HFFc6 (cell line): ENCODE measurements at places on chromosomes 2 and 18.

DNA sequence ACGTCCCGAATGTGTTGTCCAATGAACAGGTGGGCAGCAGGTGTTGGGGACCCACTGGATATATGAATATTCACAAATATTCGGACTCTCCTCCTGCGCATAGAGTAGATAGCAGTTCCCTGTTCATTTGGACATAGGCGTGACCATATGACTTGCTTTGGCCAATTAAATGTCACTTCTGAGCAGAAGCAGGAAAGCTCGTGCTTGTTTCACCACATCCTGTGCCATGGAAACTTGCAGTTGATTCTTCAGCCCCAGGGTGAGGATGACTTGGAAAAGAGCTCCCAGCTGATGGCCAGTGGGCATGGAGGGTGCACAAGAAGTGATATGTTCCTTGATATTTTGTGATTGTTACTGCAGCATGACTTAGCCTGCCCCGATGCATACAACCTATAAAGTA is 52.6 kb downstream of the PTPRM start:
- DNase-seq, result peak; percentile 50

DNA sequence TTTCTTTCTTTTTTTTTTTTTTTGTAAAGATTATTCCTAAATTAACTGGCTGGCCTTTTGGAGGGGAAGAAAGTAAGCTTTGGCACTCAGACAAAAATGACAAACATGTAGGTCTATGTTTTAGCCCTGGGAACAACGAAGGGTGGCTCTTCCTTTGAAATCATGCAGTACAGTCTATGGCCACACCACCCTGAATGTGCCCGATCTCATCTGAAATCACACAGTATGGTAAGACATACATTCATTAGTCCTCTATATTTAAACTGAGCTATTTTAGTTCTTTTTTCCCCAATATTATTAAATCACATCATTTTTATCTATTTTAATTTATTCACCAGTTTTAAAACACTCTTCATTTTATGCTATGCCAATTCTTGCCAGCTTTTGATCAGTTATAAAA is 48.2 kb downstream of the PLA2R1 start:
- DNase-seq, result no peak

- DNase-seq, result no peak
These were observed 33.7 kb downstream of the ATP9B start for GRCh38 chr18:79102886-79103285.

DNA sequence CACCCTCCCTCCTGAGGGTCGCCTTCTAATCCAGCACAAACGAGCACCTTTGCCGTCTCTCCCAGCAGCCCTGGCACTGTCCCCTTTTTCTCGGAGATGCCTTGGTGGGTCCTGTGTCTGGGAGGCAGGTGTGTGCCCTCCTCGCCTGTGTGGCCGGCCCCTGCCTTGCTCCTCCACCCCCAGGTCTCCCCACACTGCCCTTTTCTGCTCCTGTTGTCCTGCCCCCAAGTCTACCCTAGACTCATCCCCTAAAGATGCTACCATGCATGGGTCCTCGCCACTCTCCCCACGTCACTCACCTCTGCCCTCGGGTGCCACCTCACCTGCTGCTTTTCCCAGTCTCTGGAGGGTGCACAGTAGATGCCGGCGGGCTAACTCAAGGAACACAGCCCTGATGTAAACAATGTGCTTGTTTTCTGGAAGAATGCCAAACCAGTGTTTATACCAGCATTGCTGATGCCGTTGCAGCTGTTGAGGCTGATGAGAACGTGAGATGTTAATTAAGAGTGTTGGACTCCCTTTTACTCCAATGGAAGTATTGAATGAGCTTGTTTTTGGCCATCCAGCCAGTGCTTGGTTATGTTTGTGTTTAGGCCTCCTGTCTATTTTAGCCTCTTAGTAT is 223.1 kb downstream of the AGAP1 start:
- DNase-seq, result no peak

- peak; percentile 5 for DNase-seq
These were observed 15.9 kb upstream of the CD28 start for GRCh38 chr2:203690441-203691047.

DNA sequence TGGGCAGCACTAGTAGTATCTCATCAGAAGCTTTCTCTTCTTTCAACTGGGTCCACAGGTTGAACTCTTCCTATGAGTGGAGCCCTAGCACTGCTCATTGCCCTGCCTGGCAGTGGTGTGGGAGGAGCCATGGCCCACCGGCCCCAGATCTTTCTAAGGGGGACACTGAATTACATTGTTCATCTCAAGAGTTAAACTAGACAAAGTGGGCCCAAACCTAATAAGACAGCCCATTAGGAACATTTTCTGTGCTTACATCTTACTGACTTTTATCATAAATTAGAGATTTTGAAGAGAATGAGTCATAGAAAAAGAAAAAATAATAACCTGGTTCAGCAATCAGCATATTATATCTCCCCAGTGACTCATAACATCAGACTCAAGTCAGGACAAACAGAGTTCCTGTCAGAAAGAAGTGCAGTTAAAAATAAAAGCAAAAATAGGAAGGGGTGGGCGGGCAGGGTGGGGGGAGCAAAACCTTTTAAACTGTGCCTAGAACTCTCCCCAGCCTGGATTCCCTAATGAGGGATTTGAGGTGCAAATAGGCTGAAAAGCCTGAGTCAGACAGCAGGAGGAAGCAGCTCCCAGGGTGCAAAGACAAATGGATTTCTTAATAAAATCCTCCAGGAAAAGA is 161.6 kb upstream of the TRIB2 start:
- DNase-seq, result peak; percentile 66

- peak; percentile 49 for DNase-seq
These were observed 4.0 kb upstream of the RMC1 start for GRCh38 chr18:23499291-23499781.

DNA sequence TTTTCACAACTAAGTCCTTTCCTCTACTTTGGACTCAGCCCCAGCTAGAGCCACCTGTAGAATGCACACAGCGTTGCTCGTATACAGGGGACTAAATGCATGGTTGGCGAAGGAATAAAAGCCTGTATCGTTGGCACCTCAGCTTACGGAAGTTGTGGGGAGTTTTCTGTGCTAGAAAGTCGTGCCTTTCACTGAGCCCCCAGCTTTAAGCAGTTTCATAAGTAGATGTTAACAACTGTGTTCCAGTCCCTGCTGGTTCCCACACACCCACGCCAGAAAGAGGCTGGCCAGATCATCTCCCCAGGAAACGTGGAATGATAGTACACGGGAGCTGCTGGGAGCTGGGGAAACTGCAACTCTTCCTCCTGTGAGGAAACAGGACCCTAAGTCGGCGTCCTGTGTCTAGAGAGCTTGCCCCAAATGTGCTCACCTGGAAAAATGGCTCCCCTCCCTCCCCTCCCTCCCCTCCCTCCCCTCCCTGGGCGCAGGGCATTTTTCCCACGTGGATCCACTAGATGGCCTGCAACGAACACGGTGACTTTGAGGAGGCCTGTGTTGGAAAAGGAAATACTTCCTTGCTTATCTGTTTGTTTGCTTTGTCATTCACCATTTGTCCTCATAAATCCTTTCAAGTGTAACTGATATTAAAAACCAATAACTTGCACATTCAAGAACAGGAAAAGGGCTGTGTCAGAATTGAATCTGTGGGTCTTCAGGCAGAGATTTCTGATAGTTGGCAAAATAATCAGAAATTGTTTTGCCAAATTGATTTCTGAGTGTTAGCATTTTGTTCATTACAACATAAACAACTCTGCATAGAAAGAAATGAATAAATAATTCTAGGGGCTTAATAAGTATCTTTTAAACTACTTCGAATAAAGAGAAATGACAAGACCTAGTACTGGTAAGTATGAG is 43.9 kb upstream of the RFX8 start:
- DNase-seq, result peak; percentile 52

- peak; percentile 24 for DNase-seq
These were observed 220.8 kb downstream of the ALK start for GRCh38 chr2:29700560-29700959.

DNA sequence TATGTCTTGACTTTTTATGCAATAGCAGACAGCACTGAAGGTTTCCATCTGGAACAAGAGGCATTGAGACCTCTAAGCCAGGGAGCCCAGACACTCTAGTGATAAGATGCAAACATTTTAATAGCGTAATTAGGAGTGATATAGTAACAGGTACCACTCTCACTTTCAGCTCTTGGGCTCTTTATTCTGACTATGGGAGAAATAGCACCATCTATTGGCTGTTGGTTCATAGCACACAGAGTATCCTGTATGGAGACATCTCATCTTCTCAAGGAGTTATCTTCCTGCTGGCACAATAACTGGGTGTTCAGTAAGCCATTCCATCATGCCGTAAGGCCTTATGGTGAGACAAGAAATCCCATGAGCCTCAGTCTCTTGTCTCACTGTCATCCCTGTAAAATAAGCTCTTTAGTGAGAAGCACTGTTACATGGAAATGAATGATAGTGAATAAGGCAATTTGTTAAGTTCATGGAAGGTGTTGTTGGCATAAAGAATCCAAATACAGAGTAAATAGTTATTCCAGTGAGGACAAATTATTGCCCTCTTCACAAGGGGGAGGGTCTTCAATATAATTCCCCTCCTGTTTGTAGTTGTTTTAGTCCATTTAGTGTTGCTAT is 48.3 kb downstream of the THUMPD2 start:
- peak; percentile 40 for DNase-seq

DNA sequence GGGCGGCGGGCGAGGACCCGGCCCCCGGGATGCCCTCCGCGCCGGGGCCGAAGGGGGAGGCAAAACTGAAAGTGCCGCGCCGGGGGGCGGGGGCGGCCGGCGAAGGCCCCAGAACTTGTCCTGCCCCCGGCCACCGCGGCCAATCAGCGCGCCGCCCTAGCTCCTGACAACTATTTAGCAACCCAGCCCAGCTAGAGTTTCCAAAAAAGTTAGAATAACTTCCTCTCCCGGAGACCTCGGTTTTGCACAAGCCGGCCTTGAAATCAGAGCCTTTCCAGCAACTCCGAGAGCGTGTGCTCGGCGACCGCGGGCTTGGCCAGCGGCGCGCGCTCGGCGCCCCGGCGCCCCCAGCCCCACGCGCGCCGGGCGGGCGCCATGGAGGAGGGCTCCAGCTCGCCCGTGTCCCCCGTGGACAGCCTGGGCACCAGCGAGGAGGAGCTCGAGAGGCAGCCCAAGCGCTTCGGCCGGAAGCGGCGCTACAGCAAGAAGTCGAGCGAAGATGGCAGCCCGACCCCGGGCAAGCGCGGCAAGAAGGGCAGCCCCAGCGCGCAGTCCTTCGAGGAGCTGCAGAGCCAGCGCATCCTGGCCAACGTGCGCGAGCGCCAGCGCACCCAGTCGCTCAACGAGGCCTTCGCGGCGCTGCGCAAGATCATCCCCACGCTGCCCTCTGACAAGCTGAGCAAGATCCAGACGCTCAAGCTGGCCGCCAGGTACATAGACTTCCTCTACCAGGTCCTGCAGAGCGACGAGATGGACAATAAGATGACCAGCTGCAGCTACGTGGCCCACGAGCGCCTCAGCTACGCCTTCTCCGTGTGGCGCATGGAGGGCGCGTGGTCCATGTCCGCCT is at the start of gene TWIST2:
TWIST2 (plus strand) TSS at position 245 of the 850 bp plus-strand sequence; CDS start at position 376, 131 bp downstream.
- peak; percentile 97 for DNase-seq

DNA sequence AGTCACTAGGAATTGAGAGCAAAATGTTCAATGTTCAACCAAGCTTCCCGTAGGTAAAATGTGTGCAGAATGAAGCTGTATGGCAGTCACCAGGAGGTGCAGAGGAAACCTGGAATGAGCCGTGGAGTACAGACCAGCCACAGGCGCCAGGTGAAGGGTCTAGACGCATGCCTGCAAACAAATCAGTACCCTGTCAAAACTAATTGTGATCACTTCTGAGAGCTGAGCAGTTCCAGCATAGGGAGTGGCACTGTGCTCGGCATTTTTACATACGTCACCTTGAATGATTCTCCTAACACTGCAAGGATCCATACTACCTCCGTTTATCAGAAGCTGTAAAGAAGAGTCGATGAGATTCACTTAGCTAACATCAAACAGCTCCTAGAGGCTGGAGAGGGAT is 346.1 kb upstream of the ID2 start:
- no peak for DNase-seq

DNA sequence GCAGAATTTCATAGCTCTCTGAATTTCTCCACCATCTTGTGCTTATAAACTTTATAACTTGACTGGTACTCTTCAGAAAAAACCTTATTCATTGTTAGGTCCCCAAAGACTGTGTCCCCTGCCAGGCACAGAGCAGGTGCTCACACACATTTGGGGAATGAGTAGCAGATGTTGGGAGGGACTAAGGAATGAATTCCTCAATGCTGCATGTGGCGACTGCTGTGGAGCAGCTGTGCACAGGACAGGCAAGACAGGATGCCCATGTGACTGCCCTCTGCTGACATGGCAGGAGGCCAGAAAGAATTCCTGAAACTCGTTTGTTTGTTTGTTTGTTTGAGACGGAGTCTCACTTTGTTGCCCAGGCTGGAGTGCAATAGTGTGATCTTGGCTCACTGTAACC is 122.3 kb upstream of the ITGA6 start:
- DNase-seq, result no peak

- no peak for DNase-seq
These were observed 6.7 kb upstream of the IAH1 start for GRCh38 chr2:9467687-9468086.

GRCh38 chr2:101405351-101405899 is 18.1 kb upstream of the CREG2 start:
- no peak for DNase-seq

DNA sequence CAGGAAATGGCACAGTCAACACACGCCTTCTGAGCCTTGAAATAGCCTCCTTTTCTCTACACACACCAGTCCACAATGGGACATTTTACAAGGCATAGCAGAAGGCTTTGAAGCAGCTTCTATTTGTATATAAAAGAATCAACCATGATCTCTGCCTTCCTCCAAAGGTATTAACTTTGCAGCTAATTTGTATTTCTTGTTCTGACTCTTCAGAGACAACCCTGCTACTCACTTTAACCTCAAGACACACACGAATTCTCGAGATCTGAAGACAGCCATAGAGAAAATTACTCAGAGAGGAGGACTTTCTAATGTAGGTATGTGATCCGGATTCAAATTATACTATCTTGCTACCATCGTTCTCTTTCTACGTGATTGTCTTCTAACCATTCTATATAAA is 104.6 kb downstream of the VIT start:
- no peak for DNase-seq

GRCh38 chr2:8376603-8377410 is 305.0 kb upstream of the ID2 start:
- DNase-seq, result no peak

GRCh38 chr2:135874777-135875365 is 1.4 kb downstream of the MCM6 start:
- no peak for DNase-seq

DNA sequence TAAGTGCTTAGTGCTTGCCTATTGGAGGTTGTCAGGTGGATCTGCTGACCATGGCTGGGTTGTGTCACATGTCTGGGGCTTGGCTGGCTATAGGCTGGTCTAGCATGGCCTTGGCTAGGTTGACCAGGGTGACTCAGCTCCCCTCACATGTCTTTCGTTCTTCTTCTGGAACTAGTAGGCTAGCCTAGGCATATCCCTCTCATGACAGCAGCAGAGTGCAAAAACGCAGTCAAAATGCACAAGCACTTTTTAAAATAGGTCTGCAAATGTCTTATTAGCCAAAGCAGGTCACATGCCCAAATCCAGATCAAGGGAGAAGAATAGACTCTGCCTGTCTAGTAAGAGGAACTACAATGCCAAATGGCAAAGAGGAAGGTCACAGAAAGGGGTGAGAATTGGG is 179.7 kb upstream of the ACVR2A start:
- DNase-seq, result no peak

GRCh38 chr18:28705482-28705881 is 528.6 kb upstream of the CDH2 start:
- no peak for DNase-seq
